ENCODE measurements at places on chromosomes 5 and 9.

DNA sequence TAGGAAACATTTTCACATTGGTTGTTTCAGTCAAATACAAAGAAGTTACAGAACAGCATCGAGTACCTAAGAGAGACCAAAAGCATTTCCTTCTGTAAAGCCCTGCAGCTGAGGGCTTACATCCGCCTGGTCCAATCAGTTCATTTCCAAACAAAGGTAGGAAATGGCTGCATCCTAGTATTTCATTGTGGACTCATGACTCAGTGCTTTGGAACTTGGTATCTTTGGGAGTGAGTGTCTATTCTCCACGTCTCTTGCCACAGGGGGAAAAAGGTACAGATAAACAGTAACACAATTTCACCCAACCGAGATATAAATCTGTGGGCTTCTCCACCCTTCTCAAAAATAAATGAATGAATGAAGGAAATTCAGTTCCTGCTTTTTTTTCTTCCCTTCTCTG lies 75.4 kb downstream of the NFIB start:
- DNase-seq: peak; percentile 86

DNA sequence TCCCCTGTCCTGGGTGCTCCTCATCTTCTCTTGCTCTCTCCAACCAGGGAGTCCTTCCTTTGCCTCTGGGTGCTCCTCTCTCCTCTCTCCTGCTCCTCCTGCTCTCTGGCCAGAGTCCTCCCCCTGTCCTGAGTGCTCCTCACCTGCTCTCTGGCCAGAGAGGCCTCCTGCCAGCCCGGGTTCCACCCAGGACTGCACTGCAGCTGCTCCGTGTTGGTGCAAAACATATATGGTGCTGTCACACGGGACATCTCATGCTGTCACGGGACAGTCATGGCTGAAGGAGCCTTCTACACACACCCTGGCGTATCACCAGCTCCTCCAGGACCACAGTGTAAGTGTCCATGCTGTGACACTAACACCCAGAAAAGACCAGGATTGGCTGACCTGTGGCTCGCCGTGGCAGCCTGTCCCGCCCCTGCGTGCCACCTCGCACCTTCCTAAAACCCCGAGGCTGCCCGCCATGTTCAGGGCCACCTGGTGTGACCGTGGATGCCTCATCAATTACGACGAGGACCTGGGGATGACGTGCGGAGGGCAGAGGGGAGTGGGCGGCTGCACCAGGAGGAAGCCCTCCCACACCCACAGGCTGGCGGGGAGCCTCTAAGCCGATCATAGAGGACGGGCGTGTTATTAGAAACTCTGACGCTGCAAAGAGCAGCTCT lies 27.9 kb upstream of the SLC6A3 start:
- DNase-seq: no peak

- DNase-seq: no peak
These were observed 4.5 kb upstream of the EFNA5 start for GRCh38 chr5:107675201-107675600.

GRCh38 chr9:94950579-94951323 lies 224.3 kb downstream of the AOPEP start:
- DNase-seq: peak; percentile 65

GRCh38 chr9:111842313-111842712 lies 47.6 kb upstream of the SHOC1 start:
- no peak for DNase-seq

DNA sequence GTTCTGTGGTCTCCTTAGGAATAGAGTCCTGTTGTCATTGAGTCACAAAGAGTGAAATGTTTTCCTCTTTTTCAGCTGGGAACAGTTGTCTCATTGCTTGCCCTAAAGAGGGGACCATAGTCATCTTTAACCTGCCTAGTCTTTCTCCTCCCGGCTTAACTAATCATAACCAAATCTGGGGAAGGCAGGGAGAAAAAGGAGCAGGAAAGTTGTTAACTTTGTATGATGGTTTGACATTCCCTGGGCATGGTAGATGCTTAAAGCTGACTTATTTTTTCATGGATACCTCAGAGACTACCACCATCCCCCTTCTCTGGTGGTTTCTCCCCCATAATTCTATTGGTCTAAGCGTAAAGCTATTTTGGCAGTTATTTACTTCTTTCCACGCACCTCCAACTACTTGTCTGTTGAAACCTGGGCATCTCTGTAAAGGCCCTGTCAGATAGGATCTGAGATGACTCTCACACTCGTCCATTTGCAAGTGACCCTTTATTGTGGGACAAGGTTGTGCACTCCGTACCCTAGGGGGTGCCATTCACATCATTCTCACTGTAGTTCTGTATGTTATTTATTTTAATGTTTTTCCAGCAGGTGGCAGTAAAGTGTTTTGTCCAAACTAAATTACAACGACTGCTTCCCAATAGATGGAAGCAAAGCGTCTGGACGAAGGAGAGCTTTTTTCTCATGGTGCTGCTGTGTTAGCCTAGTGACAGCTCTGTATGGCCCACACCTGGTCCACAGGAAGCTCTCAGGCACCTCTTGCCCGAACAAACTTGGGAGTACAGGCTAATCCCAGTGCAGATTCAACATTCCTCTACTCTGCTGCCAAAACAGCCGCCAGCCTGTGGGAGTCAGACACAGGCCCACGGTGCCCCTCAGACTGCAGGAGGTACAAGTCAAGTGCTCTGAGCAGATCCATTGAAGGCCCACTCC lies 3.0 kb upstream of the FAM13B start:
- DNase-seq: peak; percentile 91

DNA sequence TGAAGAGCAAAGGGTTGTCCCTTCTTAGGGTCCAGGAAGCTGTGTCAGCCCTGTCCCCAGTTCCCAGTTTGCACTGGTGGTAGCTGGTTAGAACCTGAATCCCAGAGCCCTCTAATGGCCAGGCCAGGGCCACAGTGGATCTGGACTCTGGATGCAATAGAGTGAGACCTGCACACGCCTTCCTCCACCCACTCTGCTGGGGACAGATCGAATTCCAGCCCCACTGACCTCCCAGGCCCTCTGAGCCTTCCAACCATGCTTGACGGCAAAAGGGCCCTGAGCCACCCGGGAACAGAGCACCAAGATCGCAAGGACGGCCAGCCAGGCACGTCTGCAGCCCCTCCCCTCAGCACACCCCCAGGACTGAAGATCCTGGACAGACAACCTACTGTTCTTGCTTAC lies 23.7 kb downstream of the NAIF1 start:
- DNase-seq: no peak

- no peak for DNase-seq
These were observed 49.4 kb downstream of the FRMPD1 start for GRCh38 chr9:37700131-37700530.

DNA sequence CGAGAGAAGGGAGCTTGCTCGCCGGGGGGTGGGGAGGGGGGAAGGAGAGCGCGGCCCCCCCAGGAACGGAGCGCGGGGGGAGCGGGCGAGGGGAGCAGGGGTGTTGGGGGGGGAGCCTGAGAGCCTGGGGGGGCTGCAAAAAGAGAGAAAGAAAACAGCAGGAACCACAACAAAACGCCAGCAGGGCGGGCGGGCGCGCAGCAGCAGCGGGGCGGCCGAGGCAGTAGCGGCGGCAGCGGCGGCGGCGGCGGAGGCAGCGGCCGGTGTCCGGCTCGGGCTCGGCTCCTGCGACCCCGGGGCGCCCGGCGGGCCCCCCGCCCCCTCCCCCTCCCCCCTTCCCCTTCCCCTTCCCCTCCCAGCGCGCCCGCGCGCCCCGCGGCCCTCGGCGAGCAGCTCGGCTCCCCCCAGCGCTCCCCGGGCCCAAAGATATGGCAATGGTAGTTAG lies 1.6 kb downstream of the NR2F1 start:
- DNase-seq: no peak

GRCh38 chr9:120579139-120580050 lies 572 bp downstream of the CDK5RAP2 start:
- DNase-seq: peak; percentile 28

- DNase-seq: no peak
These were observed 64.1 kb upstream of the ZNF608 start for GRCh38 chr5:124810396-124811006.

- no peak for DNase-seq
These were observed 94.7 kb downstream of the SERINC5 start for GRCh38 chr5:80161165-80161564.

GRCh38 chr5:8436924-8437323 lies 568.0 kb downstream of the MTRR start:
- DNase-seq: no peak

DNA sequence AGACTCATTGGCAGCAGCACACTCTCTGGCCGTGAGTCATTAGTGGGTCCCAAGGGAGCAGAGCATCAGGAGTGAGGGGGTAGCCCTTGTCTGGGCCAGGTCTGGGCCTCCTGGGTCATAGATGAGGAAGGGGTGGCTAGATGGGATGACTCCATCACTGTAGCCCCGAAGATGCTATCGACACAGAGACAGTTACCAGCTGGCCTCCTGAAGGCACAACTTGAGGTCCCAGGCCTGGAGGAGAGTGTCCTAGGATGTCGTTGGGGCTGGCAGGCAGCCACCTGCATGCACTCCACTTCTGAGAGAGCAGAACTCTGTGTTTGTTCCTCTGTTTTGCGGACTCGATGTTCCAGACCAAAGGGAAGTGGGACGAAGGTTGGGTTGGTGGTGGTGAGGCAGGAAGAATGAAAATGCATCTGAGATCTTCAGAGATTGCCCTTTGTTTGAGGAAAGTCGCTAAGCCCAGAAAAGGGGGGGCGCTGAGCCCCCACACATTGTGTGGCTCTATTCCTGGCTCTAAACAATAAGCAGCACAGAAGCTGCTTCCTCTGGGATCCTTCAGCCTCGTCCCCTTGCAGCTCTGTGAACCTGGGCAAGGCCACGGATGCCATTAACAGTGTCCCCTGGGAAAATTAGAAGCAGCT lies 4.7 kb downstream of the BTNL9 start:
- no peak for DNase-seq

All from epithelial cell of esophagus (primary cell).